Activated naive CD4-positive, alpha-beta T cell treated with anti-CD3 and anti-CD28 coated beads for 36 hours (primary cell): ENCODE measurements at places on chromosomes 5 and 9.

DNA sequence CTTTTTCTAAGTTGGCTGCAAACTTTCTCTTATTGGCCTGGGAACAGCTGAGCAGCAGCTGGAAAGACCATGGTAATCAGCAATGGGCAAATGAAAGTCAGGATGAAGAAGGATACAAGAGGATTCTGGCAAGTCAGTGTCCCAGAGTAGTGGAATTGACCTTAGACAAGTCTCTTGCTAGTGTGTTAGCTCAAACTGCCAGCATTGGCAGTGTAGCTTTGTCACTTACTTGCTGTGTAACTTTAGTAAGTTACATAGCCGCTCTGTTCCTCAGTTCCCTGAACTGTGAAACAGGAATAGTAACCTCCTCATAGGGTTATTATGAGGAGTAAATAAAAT, 3.6 kb downstream of the ALDH1A1 start:
- no peaks in the 10 kb centered on the region for H3K36me3 ChIP-seq
- peaks cover 5% of the 10 kb centered on the region for H3K4me1 ChIP-seq
- H3K27me3 ChIP-seq: peaks cover 22% of the 10 kb centered on the region
- H3K4me3 ChIP-seq: no peak overlapping the region

DNA sequence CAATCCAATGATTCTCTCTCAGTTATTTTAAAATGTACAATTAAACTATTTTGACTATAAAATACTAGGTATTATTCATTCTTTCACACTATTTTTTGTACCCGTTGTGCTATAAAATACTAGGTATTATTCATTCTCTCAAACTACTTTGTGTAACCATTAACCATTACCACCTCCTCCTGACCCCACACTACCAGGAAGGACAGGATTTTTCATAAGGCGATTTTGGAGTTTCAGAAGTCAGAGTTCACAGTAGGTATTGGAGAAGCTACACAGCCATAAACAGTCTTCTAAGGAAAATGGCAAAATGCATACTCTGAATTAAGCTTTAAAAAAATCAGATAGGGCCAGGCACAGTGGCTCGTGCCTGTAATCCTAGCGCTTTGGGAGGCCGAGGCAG, 35.1 kb upstream of the TMEM252 start:
- DNase-seq: no peak
- no peaks in the 10 kb centered on the region for H3K4me1 ChIP-seq
- H3K36me3 ChIP-seq: no peaks in the 10 kb centered on the region
- H3K27me3 ChIP-seq: peaks cover 8% of the 10 kb centered on the region
- no peak overlapping the region for H3K4me3 ChIP-seq
- no peak overlapping the region for H3K27ac ChIP-seq

DNA sequence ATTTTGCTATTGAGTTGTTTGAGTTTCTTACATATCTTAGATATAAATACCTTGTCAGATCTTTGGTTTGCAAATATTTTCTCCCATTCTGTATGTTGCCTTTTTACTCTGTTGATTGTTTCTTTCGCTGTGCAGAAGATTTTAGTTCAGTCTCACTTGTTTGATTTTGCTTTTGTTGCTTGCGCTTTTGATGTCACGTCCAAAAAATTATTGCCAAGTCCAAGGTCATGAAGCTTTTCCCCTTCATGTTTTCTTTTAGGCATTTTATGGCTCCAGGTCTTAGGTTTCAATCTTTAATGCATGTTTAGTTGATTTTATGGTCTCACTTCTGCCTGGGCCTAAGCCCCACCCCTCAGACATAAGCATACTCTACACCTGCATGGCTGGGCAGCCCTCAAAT, 131.5 kb upstream of the TNC start:
- no peaks in the 10 kb centered on the region for H3K4me1 ChIP-seq
- no peak for DNase-seq
- H3K27me3 ChIP-seq: peaks cover 3% of the 10 kb centered on the region
- no peak overlapping the region for H3K4me3 ChIP-seq

DNA sequence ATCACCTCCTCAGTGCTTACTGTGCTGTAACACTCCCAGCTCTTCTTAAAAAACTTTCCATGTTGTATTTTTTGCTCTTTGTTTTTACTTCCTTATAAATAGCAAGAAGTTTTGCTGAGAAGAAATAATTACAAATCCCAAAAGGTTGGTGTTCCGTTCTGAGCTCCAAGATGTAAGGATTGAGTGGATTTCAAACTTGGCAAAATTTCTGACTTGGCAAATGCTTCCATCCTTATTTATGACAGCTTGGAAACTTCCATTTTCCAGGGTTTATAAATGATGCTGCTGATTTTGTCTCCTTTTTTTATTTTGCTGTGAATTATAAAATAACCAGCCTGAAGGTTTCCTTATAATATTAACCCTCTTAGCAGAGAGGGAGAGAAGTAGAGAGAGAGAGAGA, 151.9 kb downstream of the NTRK2 start:
- H3K27ac ChIP-seq: no peak overlapping the region
- DNase-seq: no peak
- no peak overlapping the region for H3K4me3 ChIP-seq
- H3K4me1 ChIP-seq: no peaks in the 10 kb centered on the region

GRCh38 chr9:37191403-37192089, 71.2 kb downstream of the ZCCHC7 start:
- H3K36me3 ChIP-seq: peaks cover 31% of the 10 kb centered on the region
- no peak for DNase-seq
- no peak overlapping the region for H3K4me3 ChIP-seq
- no peaks in the 10 kb centered on the region for H3K27me3 ChIP-seq
- no peak overlapping the region for H3K27ac ChIP-seq
- peaks cover 59% of the 10 kb centered on the region for H3K4me1 ChIP-seq
